NCI-H2029 (cell line): ENCODE measurements at places on chromosomes 6 and 20.

DNA sequence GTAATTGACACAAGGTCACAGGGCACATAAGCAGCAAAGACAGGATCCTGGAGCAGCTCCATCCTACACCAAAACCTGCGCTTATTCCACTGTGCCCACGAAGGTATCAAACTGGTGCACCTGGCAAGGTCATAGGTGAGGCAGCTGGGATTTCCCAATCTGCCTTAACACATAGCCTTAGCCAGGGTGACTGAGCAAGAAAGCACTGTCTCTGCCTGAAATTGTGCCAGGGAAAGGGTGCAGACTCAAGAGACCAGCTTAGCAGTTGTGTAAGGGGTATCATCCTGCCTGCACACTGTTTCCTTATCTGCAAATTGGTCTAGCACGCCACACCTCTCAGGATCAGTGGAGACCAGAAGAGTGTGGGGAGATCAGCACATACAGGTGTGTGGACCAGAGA lies 82.8 kb downstream of the MAFB start:
- no peak for DNase-seq

DNA sequence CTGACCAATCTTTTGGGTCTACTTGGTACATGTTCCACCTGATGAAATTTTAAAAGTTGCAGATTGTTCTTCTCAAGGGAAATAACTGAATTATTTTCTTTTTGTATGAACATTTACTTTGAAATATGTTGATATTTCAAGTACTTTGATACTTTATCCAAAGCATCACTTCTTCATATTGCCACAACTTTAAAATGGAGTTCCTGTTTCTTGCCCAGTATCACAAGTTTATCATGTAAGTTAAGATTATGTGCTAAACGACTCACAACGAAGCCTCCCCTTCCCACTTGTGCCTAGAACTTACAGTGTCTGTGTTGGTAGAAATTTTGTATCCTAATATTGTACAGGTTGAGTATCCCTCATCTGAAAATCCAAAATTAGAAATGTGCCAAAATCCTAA lies 108.4 kb downstream of the ARID1B start:
- DNase-seq, result no peak

DNA sequence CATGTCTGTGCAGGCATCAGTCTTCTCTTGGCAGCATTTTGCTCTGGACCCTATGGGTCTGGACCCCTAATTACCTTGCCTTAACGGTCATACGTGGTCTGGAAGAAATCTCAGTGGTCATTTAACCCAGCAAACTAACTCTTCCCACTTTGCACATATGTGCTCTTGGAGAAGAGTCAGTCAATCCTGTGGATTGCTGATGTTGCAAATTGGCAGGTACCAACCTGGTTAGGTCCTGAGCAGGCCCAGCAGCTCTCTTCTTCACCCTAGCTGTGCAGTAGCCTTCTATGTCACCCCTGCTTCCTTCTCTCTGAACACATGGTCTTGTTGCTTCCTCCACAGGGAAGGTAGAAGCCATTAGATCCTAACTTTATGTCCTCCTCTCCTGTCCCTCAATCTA lies 1.6 kb downstream of the CEP43 start:
- no peak for DNase-seq

- no peak for DNase-seq
These were observed 220.3 kb upstream of the LRFN2 start for GRCh38 chr6:40807484-40807883.

DNA sequence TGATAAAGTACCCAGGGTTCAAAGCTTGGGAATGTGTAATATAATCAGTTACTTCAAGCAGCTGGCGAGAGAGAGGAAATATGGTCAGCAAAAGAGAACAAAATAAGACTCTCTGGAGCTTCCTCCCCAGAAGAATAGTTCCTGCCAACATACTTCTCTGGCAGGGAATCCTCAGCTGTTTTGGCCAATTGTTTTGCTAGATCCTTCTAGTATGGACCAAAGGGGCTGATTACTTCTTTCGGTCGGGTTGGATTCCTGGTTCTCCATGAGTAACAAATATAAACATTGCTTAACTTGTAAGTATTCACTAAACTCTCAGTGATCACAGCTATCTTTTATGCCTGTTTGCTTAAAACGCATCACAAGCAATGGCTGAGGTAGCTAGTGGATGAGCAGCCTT lies 31.4 kb upstream of the FBXO9 start:
- DNase-seq, result no peak

- DNase-seq, result peak; percentile 88
These were observed at the start of gene KCNK5 for GRCh38 chr6:39228992-39229767. TSS of gene KCNK5 (minus strand) at chr6:39229475. CDS start at chr6:39229111, 364 bp downstream.

DNA sequence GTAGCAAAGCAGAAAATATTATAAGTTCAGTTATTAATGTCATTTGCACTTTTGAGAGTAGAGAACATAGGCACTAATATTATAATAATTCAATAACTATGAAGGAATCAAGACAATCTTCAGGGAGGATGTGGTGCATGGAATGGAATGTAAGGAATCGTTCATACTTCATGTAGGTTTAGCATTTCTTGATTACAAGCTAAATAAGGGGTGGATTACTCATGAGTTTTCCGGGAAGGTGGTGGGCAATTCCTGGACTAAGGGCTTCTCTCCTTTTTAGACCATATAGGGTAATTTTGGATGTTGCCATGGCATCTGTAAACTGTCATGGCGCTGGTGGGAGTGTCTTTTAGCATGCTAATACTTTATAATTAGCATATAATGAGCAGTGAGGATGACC lies 9.1 kb upstream of the BTNL2 start:
- DNase-seq, result no peak

DNA sequence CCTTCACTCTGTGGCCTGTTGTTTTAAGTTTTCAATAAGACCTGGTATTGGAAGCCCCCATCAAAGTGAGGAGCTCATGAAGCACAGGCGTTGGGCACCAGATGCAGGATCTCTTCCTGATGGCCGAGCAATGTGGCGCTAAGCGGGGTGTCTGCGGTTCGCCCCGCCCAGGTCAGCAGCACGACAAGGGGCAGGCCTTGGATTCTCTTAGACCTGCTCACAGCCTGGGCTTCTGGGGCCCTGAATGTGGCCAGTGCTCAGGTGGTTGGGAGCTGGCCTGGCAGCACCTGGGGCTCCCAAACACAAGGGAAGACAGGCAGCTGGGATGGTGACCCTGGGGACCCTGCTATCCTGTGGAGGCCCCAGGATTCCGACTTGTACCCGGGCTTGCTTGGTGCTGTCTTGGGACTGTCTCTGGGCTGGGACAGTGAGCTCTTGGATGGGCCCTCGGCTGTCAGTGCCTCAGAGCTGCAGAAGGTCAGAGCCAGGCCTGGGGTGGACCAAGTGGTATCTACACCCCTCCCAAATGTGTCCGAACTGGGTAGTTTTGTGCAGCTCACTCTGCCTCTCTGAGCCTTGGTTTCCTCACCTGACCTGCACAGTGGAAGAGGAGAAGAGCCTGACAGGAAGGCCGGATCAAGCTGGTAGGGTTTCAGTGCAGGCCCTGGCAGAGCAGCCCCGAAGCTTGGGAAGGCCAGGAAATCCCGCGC lies 69.1 kb downstream of the PHACTR3 start:
- DNase-seq, result no peak

DNA sequence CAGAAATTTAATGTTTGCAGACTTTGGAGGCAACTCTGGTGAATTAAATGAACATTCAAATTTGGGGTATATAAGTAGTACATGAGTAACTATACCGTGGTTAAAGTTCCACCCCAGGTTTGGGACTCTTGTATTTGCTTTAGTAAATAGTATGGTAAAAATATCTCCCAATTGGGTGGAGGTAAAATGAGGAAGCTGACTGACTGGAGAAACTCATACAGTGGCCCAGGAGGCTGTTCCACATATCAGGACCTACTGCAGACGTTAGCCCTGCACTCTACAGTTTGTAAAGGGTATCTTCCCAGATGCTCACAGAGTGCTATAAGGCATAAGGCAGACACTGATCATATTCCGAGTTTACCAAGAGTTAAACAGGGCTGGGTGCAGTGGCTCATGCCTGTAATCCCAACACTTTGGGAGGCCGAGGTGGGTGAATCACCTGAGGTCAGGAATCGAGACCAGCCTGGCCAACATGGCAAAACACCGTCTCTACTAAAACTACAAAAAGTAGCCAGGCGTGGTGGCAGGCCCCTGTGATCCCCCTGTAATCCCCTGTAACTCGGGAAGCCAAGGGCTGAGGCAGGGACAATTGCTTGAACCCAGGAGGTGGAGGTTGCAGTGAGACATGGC lies 53.7 kb downstream of the CPXM1 start:
- no peak for DNase-seq

- DNase-seq, result no peak
These were observed 10.7 kb downstream of the ANKRD6 start for GRCh38 chr6:89443658-89444057.

DNA sequence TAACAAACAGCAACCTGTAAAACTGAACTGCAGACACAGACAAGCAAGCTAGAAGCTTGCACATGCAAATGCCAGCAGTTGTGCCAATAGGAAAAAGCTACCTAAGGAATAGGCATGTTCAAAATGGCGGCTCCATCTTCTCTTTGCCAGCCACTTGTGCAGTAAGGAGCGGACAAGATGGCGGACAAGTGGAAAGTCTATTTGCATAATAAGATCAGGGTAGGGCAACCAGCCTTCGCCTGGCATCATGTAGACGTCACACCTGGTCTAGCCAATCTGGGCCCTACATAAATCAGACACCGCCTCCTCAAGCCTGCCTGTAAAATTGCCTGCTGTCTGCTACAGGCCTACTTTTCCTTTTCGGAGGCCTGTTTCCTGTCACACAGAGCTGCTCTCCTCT lies 18.0 kb downstream of the C6orf52 start:
- DNase-seq, result no peak

DNA sequence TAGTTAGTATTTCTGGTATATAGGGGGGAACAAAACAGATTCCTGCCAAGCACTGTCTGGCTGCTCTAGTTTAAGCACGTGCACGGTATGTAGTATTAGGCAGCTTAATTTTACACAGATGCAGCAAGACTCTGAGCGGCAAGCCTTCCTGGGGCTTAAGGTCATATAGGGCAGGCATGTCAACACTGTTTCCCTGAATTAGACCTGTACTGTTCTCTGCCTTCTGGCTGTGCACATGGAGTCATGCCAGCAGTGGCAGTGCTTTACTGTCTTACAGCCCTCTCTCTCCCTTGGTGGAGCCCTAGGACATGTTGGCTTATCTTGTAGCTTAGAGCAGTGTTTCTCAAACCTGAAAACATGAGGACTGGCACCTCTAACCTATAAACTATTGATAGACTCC lies 56.6 kb downstream of the PHF20 start:
- DNase-seq, result no peak

DNA sequence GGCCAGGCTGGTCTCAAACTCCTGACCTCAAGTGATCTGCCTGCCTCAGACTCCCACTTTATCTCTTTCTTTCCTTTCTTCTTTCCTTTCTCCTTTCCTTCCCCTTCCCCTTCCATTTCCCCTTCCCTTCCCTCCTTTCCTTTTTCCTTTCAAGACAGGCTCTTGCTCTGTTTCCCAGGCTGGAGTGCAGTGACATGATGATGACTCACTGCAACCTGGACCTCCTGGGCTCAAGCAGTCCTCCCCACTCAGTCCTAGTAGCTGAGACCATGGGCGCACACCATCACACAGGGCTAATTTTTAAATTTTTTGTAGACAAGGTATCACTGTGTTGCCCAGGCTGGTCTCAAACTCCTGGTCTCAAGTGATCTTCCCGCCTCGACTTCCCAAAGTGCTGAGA lies 377.6 kb upstream of the ZFP64 start:
- DNase-seq, result no peak

DNA sequence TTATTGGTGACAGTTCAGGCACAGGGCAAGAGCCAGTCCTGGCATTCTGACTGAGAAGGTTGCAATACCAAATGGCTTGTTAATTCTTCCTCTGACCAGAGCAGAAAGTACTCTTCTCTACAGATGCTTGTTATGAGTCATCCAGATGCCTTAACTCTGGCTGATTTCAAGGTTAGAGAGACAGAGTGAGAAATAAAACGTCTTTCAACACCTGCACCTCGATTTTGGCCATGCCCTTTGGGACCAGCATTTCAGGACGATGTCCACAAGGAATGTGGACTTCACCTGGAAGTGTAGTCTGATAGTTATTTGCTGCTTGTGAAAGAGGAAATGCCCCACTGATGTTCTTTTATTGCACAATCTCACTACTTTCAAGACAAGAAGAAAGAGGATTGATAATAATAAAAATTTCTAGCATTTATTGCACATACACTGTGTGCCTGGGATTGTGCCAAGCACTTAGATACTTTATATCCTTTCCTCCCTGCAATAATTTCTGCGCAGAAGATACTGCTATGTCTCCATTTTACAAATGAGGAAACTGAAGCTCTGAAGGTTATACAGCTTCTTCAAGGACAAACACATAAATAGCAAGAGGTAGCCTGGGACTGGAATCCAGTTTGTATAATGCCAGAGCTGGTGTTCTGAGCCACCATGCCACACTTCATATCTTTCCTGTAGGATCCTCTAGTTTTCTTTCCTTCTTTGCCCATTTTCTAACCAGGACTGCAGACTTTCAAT lies 33.5 kb upstream of the MCM3 start:
- no peak for DNase-seq

DNA sequence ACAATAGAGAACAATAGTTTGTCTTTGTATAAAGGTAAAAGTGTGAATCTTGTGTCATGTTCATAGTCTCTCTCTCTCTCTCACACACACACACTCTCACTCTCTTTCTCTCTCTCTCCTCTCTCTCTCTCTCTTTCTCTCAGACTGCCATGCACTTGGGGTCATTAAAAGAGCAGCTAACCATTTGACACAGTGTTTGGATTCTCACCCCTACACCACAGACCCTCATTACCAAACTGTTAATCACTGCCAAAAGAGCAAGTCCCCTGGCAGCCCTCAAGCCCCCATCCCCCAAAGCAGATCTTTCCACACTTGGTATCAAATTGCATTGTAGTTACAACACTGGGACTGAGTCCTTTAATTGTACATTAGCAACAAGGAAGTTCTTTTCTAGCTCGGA lies 305.8 kb upstream of the RSPO3 start:
- peak; percentile 9 for DNase-seq

DNA sequence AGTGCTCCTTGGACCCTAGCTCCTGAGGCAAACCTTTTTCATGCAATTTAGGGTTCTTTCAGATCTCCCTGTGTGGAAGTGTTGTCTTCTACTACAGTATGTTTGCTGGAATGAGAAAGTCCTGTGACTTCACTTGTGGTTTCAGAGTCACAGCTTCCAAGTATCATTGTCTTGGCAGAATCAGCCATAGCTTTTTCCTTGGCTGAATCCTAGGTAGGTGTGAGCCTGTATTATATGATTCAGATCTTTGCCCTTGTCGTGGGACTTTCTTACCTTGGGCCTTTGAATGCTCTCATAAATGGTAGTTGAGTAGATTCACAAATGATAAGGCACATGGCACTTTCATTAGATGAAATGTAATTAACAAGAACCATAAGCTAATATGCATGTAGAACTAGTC lies 16.5 kb downstream of the CARMIL1 start:
- no peak for DNase-seq

GRCh38 chr6:34559651-34560365 lies 3.7 kb upstream of the SPDEF start:
- no peak for DNase-seq

DNA sequence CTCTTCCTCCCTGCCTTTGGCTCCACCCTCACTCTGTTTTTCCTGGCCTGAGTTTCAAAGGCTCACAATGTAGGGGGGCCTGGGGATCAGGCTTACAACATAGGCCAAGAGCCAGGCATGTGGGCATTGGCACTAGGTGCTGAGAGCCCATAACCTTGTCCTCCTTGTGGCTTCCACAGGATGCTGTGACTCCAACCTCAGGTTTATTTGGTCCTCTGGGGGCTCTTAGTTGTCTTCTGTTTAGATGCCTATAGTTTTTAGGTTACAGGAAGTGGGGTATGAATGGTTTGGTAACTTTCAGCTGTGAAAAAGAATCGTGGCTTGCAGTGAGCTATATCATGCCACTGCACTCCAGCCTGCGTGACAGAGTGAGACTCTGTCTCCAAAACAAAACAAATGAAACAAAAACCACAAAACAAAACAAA lies 25.6 kb downstream of the MMP24 start:
- no peak for DNase-seq

- DNase-seq, result no peak
These were observed 6.2 kb downstream of the HEBP2 start for GRCh38 chr6:138410048-138410735.
